ENCODE measurements at places on chromosomes 11 and 22.

DNA sequence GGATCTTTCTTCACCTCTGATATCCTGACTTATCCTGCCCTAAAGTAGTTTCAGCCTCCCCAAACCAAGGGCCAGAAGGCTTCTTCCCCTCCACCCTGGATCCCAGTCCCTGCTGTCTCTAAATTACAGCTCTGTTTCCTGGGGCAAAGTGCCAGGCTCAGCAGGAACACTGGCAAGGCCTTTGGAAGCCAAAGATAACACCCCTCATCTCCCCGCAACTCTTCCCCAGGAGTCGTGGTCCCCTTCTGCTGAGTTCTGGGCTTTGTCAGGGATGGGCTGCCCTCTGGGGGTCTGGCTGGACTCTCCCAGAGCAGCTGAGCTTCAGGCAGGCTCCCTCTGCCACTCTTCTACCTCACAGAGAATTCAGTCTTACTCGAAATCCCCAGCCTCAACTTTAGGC is 53.8 kb upstream of the AMPD3 start:
- no peak for DNase-seq

- DNase-seq = no peak
Measured at GRCh38 chr11:102583141-102583873, 41.8 kb downstream of the MMP20 start.

- no peak for DNase-seq
Measured at GRCh38 chr22:18091478-18091877, 13.7 kb downstream of the PEX26 start.

DNA sequence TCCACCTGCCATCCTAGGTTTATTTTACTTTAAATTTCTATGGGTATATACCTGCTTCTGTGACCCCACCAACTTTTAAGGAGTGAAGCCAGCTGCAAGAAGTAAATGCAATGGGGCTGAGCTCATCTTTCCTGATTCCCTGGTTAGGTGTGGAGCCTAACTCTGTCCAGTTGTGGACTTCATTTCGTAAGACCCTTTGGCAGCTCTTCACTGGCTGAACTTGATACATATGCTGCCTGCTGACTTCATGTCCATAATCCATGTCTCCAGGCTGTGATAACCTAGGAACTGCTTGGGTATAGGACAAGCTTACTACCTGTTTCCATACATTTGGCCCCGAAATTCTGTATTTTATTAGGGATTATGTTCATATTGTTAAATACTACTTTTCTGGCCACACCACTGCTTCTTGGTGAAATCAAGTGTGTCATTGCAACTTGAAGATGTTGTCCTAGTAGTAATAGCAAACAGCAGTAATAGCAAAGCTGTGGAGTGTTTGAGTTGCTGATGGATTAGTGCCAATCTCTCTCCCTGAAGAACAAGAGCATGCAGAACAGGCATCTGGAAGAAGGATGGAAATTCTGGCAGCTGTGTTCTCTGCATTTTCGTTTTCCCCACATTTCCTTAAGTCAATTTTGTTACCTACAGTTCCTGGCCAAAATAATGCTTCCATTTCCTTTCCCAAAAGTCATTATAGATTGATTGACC is 31.2 kb downstream of the LDLRAD3 start:
- DNase-seq = no peak

GRCh38 chr11:128594226-128594625 is 6.9 kb upstream of the ETS1 start:
- DNase-seq = no peak

GRCh38 chr11:121408830-121409229 is 43.3 kb upstream of the SORL1 start:
- DNase-seq = no peak

DNA sequence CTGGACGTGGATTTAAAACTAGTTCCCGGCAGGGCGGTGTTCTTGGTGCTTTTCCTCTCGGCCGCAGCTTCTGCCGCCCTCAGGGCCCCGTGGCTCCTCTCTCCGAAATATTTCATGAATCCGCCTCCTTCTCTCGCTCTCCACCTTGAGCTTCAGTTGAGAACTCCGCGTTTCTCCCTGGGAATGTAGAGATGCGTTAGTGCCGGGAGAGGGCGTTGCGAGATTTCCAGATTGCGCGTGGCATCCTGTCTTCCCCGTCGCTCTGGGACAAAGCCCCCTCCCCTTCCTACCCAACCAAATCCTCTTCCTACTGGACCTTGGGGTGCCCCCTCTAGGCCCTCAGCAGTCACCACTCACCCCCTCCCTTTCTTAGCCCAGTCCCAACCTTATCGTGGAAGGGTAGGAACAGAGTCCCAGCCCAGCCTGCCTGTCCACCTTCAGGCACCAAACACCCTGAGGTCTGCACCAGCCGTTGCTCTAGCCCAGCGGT is 15.5 kb upstream of the RAC2 start:
- DNase-seq = no peak

DNA sequence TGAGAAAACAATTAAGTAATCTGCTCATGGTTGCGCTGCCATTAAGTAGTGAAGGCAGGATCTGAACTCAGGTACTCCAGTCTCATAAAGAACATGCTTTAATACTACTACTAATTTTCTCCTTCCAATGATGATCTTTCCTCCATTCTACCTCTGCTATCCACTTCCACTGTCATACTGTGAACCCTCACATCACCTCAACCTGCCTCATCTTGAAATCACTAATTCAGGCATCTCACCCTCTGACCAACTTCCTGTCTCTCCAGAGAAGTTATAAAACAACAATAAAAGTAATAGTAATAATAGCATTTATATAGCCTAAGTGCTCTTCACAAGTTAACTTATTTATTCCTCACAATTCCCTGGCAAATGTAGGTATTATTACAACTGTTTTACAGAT is 57.1 kb upstream of the PSMA1 start:
- no peak for DNase-seq

GRCh38 chr22:49657974-49658590 is 169.6 kb downstream of the BRD1 start:
- no peak for DNase-seq

DNA sequence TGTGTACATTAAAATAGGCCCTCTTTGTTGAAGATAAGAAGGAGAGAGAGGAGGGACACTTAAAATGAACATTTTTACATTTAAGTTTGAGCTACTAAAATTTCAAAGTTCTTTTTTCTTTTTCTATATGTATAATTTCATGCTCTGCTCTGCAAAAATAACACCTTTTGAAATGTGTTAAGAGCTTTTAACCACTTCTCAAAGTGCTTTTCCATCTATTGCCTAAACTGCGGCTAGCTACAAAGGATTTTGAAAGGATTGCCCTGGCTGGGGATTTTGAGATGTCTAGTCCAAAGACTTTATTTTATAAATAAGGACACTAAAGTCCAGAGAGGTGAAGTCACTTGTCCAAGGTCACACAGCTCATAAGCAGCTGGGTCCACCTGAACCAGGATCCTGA is 138.5 kb downstream of the CCDC81 start:
- no peak for DNase-seq

- DNase-seq = peak; percentile 56
Measured at GRCh38 chr11:66337103-66337899, 1.1 kb upstream of the RIN1 start.

- no peak for DNase-seq
Measured at GRCh38 chr22:22408731-22409696, 99.5 kb downstream of the ZNF280B start.

DNA sequence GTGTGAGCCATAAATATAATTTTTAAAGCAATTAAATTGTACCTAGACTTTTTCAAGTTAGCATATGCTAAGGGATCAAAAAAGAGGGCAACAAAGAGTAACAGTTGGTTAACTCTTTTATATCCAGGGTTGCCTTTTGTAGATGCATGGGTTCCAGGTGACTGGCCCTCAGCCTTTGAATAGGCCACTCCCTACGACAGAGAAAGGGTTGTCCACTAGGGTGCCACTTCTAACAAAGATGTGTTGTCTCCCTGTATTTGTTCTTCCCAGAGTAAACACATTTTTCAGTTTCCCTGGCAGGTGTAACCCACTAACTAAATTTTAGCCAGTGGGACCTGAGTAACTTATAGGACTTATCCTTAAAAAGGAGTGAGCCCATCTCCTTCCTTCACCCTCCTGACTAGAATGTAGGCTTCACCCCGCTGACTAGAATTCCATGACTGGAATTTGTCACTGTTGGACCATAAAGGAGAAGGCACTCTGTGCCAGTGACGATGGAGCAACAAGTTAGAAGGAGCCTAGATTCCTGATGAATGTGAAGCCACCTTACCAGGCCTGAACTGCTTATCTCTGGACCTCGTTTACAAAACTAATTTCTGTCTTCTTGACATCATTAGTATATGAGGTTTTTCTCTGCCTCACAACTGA is 16.6 kb downstream of the TUG1 start:
- DNase-seq = no peak

GRCh38 chr11:62678433-62678769 is 472 bp downstream of the UBXN1 start:
- no peak for DNase-seq

- DNase-seq = no peak
Measured at GRCh38 chr22:22073769-22074561, 91.4 kb upstream of the TOP3B start.

- DNase-seq = no peak
Measured at GRCh38 chr22:45105281-45105702, 58.4 kb upstream of the NUP50 start.

DNA sequence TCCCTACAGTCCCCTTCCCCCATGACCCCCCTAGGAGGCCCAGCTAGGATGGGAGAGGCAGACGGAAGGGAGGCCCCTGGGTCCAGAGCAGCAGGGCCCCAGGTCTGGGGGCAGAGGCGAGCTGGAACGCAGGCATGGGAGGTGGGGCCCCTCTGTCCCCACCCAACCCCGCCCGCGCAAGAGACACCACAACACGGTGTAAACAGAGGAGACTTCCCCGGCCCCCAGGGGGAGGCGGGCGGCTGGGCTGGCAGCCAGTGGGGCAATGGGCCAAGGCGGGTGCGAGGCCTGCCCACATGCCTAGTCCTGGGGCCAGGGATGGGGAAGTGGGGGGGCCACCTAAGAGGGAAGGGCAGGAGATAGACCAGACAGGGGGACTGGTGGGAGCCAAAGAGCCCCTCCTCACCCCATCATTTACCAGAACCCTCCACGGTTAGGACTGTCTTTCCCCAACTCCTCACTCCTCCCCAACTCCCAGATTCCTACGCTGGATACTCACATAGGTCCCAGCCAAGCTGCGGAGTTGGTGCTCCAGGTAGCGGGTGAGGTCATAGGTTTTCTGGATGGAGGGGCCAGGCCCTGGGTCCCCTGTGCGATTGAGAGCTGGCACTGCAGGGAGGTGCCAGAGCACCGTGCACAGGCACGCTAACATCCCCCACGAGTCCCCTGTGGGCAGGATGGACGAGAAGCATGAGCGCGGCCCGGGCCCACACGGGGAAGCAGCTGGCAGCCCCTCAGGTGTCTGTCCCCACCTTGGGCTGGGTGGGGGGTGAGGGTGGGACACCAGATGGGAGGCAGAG is 6.2 kb downstream of the CLCF1 start:
- no peak for DNase-seq

- DNase-seq = no peak
Measured at GRCh38 chr11:27183672-27184457, 143.2 kb downstream of the BBOX1 start.

GRCh38 chr11:72812967-72813739 is 1.1 kb upstream of the ATG16L2 start:
- DNase-seq = peak; percentile 81

DNA sequence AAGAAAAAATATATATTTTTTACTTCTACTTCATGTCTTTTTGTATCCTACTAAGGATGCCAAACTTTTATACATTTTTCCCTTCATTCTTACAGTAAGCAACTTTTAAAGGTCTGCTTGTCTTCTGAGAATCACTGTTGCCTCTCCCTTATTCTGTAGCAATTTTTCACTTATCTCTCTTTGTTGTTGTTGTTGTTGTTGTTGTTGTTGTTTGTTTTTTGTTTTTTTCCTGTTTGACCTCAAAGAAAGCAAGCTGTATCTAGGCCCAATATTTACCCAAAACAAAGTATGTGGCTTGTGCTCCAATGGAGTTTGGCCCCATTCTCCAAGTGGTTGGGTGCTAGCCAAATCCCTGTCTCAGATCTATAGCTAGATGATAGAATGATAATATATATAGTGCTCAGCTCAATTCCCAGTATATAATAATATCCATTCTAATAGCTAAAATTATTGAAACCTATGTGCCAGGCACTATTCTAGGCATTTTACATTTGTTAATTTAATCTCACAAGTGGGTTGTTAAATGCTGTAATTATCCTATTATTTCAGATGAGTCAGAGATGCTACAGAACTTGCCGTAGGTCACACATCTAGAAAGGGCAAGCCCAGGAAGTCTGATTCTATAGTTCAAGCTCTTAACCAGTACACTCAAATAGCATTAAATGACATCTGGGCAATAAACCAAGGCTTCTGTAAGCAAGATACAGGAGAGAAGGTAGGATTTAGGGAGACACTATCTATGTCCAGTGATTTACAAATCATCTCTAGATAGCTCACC is 205.1 kb upstream of the PITPNB start:
- DNase-seq = no peak

GRCh38 chr11:27716835-27717234 is 16.6 kb upstream of the BDNF start:
- no peak for DNase-seq

- DNase-seq = no peak
Measured at GRCh38 chr11:35529971-35530495, 4.6 kb upstream of the PAMR1 start.

DNA sequence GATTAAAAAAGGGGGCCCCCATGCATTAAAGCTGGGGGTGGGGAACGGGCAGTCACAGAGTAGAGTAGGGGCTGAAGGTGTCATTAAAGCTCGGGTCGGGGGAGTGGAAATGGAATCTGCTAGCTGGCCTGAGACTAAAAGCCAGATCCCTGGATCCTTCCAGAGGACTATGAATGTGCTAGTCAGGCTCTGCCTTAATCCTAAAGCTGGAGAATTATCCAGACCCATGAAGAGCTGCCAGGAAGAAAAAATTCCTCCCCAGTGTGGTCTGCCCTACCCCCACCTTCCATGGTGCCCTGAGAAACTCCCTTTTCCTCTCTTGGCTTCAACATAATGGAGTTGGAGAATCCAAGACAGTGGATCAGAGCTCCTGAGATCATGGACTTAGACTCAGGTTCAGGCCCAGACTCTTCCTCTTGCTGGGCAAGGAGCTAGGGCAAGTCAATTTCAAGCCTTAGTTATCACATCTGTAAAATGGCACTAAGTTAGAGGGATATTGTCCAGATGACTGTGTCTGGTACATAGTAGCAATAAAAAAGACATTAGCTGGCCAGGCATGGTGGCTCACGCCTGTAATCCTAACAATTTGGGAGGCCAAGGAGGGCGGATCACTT is 24.0 kb upstream of the SMTN start:
- no peak for DNase-seq

GRCh38 chr11:120074076-120074475 is 63.8 kb downstream of the TRIM29 start:
- no peak for DNase-seq

DNA sequence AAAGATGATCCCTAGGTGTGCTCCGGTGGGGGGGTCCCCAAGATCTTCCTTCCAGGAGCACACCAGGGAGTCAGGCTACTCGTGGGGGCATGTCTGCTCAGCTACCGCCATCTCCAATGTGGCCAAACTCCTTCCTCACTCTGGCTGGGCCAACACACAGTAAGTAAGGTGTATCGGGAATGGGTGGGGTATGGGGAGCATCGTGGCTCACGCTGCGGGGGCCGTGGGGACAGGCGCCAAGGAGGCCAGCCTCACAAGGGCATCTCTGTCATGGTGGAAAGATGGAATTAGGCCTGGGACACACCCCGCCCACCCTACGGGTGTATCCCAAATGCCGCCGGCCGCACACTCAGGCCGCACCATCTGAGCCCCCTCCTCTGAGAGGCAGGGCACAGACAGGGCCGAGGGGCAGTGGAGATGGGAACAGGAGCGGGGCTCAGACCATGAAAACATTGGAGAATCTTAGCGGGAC is 8.3 kb downstream of the IGF2 start:
- no peak for DNase-seq

GRCh38 chr11:35579557-35580396 is 38.5 kb upstream of the FJX1 start:
- DNase-seq = no peak

GRCh38 chr11:81644239-81644840 is 1089.3 kb downstream of the FAM181B start:
- DNase-seq = no peak
